AG09309 (cell line): ENCODE measurements at places on chromosomes 2 and 18.

DNA sequence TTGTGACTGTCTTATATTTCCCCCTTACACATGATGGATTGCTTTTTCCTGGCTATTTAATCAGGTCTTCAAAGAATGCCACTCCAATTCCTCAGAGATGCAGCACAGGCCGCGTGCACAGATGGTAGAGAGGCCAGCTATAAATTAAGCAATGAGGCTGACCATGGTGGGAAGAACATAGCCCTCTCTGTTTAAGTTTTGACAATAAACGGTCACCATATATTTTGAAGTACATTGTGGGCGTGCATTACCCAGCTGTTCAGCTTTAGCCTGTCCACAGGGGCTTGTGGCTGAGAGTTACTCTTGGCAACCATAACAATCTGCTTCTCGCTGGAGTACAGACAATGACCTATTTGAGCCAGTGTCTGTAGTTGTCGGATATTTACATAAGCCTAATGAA is 730.8 kb downstream of the DCC start:
- no peak for DNase-seq

- DNase-seq = no peak
Observed at GRCh38 chr18:51195086-51195450, 2.4 kb downstream of the MEX3C start.

DNA sequence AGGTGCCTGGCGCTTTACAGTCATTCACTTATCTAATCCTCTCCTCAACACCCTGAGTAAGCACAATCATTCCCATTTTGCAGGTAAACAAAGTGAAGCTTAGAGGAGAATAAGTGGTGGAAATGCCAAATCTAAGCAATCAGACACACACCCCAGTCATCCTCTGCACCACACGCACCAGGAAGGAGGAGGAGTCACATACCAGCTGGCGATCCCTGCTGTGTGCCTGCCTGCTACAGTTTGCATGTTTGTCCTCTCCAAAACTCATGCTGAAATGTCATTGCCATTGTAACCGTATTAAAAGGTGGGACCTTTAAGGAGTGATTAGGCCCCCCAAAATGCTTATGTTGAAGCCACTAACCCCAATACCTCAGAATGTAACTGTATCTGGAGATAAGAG is 93.7 kb downstream of the LOXHD1 start:
- DNase-seq = no peak

DNA sequence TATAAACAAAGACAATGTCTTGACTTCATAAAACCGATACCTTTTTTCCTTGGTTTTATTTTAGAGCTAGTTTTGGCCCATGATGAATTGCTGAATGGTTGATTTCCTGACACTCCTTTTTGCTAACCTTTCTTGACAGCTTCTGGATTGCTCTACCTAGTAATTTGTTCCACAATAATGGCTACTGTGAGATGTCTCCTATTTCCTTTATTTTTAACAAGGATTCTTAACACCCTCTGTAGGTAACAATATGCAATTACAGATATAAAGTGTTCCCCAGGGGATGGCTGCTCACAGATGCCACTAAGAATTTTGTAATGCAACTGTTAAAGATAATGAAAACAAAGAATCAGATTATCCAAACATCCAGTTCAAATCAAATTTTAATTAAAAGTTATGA is 100.8 kb upstream of the ATP5MC3 start:
- peak; percentile 3 for DNase-seq

DNA sequence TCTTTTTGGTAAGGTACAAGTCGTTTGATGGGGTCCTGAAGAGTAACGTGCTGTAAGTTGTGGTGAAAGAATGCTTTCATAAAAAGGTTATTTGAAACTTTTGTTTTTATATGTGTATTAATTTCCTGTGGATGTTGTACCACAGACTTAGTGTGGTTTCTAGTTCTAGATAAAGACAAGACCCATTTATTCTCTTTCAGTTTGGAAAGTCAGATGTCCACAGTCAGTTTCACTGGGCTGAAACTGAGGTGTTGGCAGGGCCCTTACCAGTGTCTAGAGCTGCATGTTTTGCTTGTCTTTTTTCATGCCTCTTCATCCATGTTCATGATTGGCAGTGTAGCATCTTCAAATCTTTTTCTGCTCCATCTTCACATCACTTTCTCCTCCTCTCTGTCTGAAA is 22.1 kb upstream of the DOCK10 start:
- DNase-seq = no peak

- DNase-seq = peak; percentile 42
Observed at GRCh38 chr2:128362889-128363228, 44.2 kb upstream of the HS6ST1 start.

DNA sequence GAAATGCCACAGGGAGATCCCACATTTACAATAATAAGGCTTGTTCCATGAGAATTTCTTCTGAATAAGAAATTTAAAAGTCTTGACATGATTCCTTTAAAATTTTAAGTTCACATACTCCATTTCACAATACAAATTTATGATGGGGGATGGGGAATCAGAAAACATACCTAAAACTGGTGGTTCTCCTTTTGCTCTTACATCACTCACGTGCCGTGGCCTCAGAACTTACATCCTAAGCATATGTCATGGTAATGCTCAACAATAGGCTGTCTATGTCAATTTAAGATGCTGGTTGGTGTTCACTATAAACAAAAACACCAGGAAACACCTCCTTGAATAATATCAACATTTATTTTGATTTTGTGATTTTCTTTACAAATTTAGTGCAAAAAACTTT is 12.8 kb downstream of the UPP2 start:
- no peak for DNase-seq

DNA sequence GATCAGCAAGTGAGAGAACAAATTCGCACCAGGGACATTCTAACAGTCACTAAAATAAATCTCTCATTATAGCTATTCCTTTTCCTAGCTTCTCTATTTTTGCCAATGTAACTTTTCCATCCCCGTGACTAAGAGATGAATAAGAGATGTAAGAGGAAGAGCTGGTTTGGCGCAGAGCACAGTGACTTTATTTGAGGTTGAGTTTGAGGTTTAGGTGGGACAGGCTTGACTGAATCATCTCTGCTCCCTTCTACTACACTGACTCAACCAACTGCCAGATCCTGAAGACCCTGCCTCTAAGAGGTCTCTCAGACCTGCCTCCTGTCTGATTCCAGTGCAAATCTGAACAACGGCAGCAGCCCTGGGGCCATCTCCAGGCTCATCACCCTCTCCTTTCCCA is 28.0 kb downstream of the RFX8 start:
- DNase-seq = peak; percentile 69

DNA sequence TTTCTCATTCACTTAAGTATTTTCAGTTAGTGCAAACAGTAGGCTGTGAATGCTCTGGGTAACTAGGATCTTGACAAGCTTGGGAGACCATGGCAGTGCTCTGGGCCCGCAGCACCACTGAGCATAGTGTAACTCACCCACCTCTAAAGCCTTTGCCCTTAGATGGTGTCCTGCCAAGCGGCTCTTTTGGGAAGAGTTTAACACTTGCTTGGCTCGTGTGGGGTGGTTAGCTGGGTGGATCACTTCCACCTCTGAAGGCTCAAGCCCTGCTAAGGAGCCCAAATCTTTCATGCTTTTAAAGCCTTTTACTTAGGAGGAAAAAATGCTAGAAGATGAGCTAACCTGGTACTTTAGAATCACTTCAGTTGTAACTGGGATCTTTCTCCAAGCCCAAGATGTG is 33.9 kb downstream of the PTPN18 start:
- no peak for DNase-seq

DNA sequence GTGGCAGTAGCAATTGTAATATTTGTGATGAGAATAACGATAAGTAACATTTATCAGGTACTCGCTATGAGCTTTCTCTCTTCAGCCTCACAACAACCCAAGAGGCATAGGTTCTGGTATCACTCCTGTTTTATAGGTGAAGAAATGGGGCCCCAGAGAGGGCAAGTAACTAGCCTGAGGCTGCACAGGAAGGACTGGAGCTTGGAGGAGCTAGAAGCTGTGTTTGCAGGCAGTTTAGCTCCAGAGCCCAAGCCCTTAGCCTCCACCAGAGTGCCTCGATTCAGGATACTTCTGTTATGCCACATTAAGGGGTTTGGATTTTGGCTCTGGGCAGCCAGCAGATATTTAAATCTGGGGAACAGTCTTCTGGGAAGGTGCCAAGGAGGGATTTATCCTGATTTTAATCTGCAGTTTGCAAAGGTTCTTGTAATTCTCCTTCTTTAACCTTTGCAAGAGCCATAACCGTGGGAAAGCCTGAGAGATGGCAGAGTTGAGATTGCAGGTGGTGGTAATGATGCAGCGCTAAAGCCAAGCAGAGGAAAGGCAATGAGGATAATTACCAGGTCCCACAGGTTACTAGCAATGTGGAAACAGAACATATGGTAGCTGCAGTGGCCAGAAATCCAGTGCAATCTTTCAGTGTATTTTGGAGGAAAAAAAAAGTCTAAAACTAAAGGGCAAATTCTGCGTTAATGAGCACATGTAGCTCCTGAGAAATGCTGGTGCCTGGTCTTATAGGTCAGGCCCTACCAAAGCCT is 9.1 kb downstream of the MOCOS start:
- DNase-seq = no peak

- DNase-seq = no peak
Observed at GRCh38 chr2:79855264-79856006, 342.6 kb downstream of the CTNNA2 start.

DNA sequence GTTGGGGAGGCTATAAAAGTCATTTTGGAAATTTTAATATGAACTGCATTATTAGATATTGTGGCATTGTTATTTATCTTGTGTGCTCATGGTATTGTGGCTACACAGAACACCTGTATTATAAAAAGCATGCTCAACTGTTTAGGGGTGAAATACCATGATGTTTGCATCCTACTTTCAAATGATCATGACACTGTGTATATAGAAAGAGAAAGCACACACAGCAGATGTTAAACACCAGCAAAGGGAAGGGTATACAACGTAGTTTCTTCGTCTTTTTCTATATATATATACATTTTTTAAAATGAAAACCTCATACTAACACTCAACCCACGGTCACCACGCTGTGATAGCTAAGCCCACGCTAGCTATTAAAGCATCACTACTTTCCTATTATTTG is 27.1 kb downstream of the STARD7 start:
- DNase-seq = no peak

DNA sequence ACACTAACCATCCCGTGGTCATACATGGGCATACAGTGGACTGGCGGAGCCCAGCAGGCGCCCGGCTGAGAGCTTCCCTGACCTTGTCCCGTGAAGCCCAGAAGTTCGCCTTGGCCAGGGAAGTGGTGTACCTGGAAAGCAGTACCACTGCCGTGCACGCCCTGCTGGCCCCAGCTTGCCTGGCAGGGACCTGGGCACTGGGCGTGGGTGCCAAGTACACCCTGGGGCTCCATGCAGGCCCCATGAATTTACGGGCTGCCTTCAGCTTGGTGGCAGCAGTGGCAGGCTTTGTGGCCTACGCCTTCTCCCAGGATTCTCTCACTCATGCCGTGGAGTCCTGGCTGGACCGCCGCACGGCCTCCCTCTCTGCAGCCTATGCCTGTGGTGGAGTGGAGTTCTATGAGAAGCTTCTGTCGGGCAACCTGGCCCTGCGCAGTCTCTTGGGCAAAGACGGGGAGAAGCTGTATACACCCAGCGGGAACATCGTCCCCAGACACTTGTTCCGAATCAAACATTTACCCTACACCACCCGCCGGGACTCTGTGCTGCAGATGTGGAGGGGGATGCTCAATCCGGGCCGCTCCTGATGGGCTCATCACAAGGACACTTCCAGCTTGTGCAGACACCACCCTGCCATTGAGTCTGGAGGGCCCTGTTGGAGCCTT is 2.3 kb downstream of the TMEM177 start:
- DNase-seq = no peak

- peak; percentile 52 for DNase-seq
Observed at GRCh38 chr2:143558665-143559064, 429.4 kb downstream of the ARHGAP15 start.

DNA sequence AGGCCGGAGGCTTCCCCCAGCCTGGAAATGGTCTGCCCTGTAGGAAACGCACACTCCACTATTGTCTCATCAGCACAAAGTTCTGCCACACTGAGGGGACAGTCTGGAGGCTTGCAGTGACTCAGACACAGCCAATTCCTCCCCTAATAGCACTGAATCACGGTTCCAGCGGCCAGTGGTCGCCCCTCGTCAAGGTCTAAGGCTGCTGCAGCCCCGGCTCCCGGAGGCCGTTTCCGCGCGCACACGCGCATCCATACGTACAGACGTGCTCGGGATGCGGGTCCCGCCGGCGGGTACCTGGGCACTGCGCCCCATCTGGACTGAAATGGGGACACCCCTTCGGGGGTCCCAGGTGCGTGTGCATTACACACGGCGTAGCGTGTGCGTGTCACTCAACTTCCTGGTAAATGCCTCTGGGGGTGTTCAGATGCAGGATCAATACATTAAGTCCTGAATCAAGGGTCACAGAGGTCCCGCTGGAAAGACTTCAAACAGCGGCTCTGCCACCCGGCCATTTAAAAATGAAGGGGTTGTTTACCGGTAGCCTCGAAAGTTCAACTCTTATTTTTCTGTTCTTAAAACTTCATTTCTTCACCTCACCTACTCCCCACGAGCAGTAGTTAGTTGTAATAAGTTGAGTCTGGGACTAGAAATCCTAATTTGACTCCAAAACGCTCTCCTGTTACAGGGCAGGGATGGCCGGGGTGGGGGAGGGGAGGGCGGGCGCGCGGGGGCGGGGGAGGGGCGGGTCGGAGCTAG is 572 bp upstream of the ZNF516 start:
- DNase-seq = no peak

- no peak for DNase-seq
Observed at GRCh38 chr18:22428672-22429071, 11.0 kb upstream of the CTAGE1 start.

DNA sequence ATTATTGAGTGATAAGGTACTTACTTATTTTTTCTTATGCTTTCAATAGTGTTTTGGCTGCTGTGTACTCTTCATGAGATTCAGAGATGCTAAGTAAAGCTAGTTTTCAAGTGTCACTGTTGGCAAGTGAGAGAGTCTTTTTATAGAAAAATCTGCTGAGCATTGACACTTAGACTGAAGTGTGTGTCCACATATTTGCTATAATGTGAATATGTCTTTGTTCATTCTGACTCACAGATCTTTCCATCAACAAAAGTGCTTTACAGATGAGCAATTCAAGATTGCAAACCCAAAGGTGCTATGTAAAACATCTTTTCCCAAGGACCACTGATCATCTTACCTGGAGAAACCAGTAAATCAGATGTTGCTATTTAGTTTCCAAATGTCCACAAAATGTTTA is 410.6 kb upstream of the FIGN start:
- no peak for DNase-seq

DNA sequence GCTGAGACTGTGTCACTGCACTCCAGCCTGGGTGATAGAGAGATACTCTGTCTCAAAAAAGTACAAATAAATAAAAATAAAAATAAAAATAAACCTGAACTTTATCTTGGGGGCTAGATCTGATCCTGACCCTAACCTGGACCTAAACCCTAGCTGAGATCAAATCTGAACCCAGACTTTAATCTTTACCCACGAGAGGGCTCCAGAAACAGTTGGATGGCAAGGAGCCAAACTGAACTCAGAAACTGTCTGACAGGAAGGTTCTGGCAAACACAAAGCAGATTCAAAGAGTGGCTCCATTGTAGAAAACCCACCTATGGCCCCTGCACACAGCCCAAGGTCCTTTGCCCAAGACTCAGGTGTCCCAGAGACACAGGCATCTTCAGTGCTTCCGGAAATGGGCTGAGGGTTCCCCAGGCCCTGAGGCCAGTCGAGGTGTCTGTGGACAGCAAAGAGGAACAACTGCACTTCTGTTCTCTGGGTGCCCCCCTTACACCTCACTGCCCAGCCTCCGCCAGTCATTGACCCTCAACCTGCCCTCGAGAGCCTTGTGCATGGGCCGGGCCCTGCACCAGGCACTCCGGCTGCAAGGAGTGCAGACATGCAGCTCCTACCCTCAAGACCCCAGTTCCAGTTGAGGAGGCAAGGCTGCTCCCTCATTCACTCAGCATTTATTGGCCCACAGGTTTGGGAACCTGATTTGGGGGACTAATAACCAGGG is 95.2 kb downstream of the TFCP2L1 start:
- DNase-seq = no peak
